ENCODE measurements at places on chromosomes 4 and X. TPM values are rescaled to one million over a fixed set of nuclear protein-coding genes. Genes with fewer than 3 reads are reported as not detected.

The BTK gene
- polyA plus RNA-seq = 2.4 TPM

DNA sequence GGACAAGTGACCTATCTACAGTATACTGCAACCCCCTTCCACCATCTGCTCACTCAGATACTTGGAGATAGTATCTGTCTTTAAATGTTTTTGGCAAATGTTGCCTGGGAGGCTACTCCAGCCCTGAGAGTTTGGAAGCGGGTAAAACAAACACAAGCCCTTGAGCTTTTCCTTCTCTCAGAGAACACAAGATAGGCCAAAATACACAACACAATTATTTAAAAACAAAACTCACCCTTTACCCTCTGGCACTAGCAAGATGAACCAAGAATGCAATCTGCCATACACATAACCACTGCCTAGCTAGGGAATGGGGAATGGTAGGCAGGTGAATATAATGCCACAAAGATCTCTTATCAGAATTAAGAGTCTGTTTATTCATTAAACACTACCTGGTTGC is 324.7 kb upstream of the FAM47C start:
- DNase-seq = no peak

DNA sequence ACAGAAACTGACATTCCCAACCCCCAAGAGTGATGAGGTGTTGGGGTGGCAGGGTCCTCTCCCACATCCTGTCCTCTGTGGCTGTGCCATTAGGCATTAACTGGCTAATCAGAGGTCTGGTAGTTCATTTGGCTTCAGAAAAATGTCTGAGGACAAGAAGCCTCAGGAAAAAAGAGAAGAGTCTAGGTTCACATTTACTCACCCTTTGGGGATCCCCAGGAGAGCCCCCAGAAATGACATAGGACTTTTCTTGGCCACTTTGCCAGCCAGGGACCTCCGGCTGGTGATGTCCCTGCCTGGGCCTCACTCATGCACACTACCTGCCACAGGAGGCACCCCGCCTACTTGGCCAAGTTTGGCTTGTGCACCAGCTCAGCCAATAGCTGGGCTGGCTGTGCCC is 173.0 kb downstream of the RBM46 start:
- no peak for DNase-seq

- DNase-seq = no peak
These were observed 301.4 kb downstream of the GRIA2 start for GRCh38 chr4:157521906-157522305.

DNA sequence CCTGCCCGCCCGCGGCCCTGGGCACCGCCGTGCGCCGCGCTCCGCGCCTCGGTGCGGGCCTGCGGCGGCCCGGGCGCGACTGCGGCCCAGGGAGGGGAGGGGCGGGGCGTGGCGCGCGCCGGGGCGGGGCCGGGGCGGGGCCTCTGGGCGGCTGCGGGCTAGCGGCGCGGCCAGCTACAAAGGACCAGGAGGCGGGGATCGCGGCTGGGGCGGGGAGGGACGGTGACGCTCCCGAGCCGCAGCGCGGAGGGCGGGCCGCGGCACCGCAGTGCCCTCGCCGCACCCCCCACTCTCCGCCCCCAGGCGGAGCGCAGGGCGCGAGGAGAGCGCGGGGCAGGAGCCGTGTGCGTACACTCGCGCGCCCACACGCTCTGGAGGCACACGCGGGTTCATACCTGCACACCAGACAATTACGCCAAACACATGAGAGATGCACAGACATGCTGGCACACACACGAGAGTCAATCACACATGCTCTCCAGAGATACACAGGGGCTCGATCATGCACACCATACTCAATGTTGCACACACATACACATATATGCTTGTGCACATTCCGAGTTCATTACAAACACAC is at the start of gene CRMP1:
Gene CRMP1, minus strand, starts transcription at position 83 of the 577 bp plus-strand sequence. CDS start 117 bp downstream, outside the sequence.
- DNase-seq = no peak

The SMIM10 gene
- 11.3 TPM for polyA plus RNA-seq

- DNase-seq = no peak
These were observed 58.2 kb downstream of the ARSJ start for GRCh38 chr4:113921089-113921794.

DNA sequence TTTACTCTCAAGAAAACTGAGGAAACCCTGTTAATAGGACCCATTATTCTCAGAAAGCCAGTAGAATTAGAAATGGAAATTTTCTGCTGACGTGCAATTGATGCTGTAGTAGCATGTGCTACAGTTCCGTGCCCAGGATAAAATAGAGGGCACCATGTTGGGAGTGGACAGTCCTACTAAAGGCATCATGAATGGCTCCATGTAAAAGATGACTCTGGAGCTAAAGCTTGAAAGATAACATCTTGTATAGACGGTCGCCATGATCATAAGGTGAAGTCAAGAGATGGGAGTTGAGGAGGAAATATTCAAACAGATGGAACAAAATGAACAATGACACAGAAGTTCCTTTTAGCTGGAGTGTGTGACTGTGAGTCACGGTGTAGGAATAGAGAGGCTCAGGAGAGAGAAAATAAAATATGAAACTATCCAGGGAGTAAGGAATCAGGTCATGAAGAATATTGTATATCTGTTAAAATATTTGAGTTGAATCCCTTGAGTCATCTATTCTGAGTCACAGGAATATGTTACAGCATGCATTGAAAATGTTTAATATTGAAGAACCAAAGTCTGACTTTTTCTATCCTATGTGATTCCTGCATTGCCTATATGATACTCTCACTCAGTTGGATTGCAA is 31.8 kb downstream of the ANXA10 start:
- no peak for DNase-seq

GRCh38 chr4:117455088-117455487 is 369.7 kb upstream of the TRAM1L1 start:
- DNase-seq = no peak

GRCh38 chrX:151703487-151703886 is 8.2 kb downstream of the PRRG3 start:
- no peak for DNase-seq

DNA sequence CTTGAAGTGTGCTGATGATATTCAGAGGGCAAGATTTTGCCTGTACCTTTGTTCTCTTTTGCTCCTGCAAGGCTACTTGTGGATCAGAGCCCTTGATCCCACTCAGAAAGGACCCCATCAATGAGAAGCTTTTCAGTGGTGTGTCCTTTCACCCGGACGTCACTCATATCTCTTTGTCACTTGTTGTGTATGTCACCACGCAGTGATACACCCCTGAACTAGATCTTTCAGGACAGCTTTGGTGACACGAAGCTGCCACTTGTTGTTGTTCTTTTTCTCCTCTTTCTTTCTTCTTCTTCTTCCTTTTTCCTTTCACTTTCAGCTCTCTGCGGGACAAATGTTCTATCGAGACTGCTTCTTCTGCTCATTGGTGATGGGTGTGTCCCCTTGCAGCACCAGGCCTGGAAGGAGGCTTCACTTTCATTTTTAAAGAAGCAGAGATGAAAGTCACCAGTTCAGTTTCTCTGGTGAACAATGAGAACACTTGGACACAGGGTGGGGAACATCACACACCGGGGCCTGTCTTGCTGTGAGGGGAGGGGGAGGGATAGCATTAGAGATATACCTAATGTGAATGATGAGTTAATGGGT is 83.6 kb downstream of the NBDY start:
- no peak for DNase-seq

DNA sequence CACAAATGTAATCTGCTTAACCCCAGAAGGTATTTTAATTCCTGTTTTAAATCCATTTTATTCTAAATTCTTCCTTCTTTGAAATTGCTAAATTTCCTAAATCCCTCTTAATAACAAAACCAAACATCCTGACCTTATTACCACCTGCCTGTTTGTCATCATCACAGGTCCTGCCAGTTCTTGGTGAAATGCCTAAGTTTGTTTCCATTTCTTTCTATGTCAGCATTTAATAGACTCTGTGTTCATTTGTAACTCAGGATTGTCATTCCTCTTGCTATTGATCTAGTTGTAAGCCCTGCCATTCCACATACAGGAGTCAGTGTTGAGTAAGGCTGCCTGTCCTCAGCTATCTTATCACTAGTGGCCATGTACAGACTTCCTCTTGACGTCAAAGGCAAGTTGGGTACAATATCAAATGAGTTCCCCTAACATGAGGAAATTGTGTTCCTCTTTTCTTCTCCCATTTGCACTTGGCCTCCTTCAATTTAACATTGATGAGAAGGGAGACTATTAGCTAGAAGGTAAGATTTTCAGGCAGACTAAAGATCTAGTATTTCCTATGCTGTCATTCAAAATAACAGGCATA is 440.1 kb downstream of the AFF2 start:
- DNase-seq = no peak

DNA sequence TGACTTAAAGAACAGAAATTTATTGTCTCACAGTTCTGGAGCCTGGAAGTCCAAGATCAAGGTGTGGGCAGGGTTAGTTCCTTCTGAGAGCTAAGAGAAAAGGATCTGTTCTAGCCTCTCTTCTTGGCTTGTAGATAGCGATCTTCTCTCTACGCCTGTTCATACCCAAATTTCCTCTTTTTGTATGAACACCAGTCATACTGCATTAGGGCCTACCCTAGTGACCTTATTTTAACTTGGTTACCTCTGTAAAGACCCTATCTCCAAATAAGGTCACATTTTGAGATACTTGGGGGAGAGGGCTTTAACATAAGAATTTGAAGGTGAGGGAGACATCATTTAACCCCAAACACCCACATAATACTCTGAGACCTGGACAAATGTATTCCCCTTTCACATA is 55.6 kb upstream of the SPP1 start:
- DNase-seq = no peak

All from right renal cortex interstitium (tissue), 3 donors.